Transverse colon (tissue), 4 donors: ENCODE measurements at places on chromosomes 1 and 21. TPM values are rescaled to one million over a fixed set of nuclear protein-coding genes. Genes with fewer than 3 reads are reported as not detected.

The CFHR5 gene
- not detected for total RNA-seq

The LCE3D gene
- total RNA-seq: not detected

The NR1I3 gene
- total RNA-seq: not detected

DNA sequence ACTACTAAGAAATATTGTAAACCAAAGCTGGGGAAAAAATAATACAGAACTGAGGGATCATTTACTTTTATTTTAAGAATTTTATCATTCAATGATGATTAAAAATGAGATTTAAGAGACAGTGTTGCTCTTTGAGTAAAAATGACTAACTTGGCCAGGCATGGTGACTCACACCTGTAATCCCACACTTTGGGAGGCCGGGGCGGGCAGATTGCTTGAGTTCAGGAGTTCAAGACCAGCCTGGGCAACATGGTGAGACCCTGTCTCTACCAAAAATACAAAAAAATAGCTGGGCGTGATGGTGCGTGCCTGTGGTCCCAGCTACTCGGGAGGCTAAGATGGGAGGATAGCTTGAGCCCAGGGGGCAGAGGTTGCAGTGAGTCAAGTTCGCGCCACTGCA, 21.8 kb upstream of the PLEKHO1 start:
- H3K4me3 ChIP-seq: no peak overlapping the region
- no peaks in the 10 kb centered on the region for H3K4me1 ChIP-seq
- no peak for DNase-seq
- H3K27me3 ChIP-seq: no peaks in the 10 kb centered on the region
- no peaks in the 10 kb centered on the region for H3K36me3 ChIP-seq
- H3K27ac ChIP-seq: no peak overlapping the region

DNA sequence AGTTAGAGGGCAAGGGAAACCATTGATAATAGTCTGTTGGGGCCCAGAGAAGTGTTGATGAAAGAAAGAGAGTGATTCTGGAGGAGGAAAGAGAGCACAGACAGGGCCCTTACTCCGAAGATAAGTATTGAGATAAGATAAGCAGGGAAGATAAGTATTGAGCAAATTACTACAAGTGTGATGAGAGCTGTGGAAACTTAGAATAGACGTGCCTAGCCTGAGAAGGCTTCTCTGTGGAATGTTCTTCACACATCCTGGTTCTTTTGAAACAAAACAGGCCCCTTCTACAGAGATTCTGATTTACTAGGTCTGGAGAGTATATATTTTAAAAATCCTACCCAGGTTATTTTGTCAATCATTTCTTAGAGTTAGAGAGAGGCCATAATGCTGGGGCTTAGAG, 26.4 kb downstream of the FNBP1L start:
- H3K27ac ChIP-seq: no peak overlapping the region
- H3K36me3 ChIP-seq: no peaks in the 10 kb centered on the region
- H3K4me3 ChIP-seq: no peak overlapping the region
- no peaks in the 10 kb centered on the region for H3K27me3 ChIP-seq
- DNase-seq: no peak

- DNase-seq: peak; percentile 82
- H3K36me3 ChIP-seq: peaks cover 21% of the 10 kb centered on the region
- H3K4me1 ChIP-seq: peaks cover 54% of the 10 kb centered on the region
- H3K27ac ChIP-seq: peak overlapping the region; percentile 97
- H3K27me3 ChIP-seq: no peaks in the 10 kb centered on the region
Measured at GRCh38 chr1:179881642-179882252, 338 bp upstream of the TOR1AIP1 start.

GRCh38 chr1:73813236-73813635, 384.7 kb downstream of the LRRIQ3 start:
- no peaks in the 10 kb centered on the region for H3K4me1 ChIP-seq
- no peak for DNase-seq
- H3K4me3 ChIP-seq: no peak overlapping the region
- no peaks in the 10 kb centered on the region for H3K27me3 ChIP-seq
- no peak overlapping the region for H3K27ac ChIP-seq

- no peaks in the 10 kb centered on the region for H3K36me3 ChIP-seq
- no peak for DNase-seq
- no peak overlapping the region for H3K4me3 ChIP-seq
- H3K4me1 ChIP-seq: no peaks in the 10 kb centered on the region
- H3K27ac ChIP-seq: no peak overlapping the region
Measured at GRCh38 chr1:158801396-158801795, 20.4 kb upstream of the OR6N2 start.

DNA sequence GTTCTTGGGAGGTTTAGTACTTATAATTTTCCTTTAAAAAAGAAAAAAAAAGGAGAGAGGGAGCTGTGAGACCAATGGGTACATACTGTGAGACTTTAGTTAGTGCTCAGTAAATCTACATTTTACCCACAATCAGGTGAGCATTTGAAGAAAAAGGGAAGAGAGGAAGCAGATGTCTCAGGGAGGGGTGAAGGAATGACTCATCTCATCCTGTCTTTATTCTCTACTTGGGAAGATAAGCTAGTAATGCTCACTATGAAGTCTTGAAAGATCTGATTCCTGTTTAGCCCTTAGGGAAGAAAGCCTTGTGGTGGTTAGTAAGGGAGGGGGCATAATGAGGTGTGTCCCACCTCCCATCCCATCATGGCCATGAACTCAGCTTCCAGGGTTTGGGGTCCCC, 112.6 kb downstream of the PLD5 start:
- H3K27ac ChIP-seq: no peak overlapping the region
- H3K36me3 ChIP-seq: no peaks in the 10 kb centered on the region
- no peaks in the 10 kb centered on the region for H3K27me3 ChIP-seq
- H3K4me3 ChIP-seq: no peak overlapping the region

- peak overlapping the region; percentile 81 for H3K27ac ChIP-seq
- no peaks in the 10 kb centered on the region for H3K4me1 ChIP-seq
- no peaks in the 10 kb centered on the region for H3K36me3 ChIP-seq
- no peak for DNase-seq
- H3K27me3 ChIP-seq: no peaks in the 10 kb centered on the region
Measured at GRCh38 chr21:30232011-30232410, 16.1 kb upstream of the CLDN8 start.

DNA sequence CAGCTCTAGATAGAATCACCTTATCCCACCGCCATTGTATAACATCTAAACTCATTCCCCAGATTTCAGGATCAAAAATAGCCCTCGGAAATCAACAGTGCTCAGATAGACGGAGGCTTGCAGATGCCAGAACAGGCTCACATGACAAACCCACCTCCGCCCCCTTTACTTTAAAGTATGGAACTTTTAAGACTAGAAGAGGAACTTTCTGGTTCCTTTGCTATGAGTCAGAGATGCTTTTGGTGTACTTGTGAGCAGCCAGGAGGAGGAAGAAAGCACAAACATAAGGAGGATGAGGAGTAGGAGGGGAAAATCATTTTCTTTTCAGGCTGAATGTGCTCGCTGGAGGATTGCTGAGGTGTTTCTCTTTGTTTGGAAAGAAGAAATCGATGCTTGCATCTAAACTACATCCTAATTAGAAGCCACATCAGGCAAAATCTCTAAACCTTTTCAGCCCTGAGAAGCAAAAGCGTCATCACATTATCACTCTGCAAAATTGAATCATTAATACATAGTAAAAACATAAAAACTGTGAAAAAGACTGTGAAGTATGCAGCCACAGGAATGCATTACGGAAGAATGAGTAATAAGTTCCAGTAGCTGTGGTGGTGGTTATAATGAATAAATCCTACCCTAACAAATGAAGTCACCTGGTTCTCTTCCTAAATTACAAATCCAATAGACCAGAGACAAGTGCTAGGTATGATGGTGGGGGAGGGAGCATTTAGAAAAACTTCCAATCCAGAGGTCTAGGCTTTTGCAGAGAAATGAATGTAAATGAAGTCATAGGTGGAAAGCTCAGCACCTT, 251.3 kb downstream of the KCNH1 start:
- H3K4me3 ChIP-seq: no peak overlapping the region
- no peak for DNase-seq
- H3K36me3 ChIP-seq: no peaks in the 10 kb centered on the region
- H3K27ac ChIP-seq: no peak overlapping the region
- H3K27me3 ChIP-seq: no peaks in the 10 kb centered on the region

DNA sequence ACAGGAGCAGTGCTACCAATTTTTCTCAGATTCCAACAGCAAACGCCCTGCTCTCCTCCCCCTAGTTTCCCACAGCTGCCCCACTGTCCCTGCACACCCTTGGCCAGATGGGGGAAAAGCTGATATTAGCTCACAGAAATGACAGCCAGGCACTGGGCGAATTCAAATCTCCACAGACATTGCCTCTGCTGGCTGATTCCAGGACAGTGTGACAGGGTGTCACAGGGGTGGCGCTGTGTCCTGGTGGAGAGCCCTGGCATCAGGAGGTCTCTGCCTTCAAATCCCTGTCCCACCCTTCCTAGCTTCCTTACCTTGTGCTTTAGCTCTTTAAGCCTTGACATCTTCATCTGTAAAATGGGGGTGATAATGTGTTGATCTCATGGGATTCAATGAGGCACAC, 10.4 kb downstream of the OLIG1 start:
- H3K36me3 ChIP-seq: no peaks in the 10 kb centered on the region
- H3K4me1 ChIP-seq: no peaks in the 10 kb centered on the region
- no peak for DNase-seq
- H3K27me3 ChIP-seq: peaks cover 26% of the 10 kb centered on the region
- no peak overlapping the region for H3K4me3 ChIP-seq
- no peak overlapping the region for H3K27ac ChIP-seq

DNA sequence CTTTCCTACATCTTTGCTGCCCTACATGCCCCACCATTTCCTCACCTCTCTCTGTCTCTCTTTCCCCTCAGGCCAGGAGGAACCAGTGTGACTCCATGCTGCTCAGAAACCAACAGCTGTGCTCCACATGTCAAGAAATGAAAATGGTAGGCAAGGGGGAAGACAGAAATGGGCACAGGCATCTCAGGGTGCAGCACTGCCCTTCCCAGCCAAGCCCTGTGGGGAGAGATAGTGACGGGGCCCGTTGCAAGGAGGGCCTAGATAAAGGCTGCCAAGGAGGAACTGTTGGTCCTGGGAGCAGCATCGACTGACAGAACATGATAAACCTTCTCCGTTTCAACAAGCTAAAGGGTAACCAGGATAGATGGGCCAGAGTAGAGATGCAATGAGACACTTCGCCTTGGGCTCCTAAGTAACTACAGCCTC, 12.5 kb upstream of the PIGC start:
- H3K27me3 ChIP-seq: no peaks in the 10 kb centered on the region
- DNase-seq: no peak
- H3K4me1 ChIP-seq: no peaks in the 10 kb centered on the region
- H3K36me3 ChIP-seq: no peaks in the 10 kb centered on the region
- H3K27ac ChIP-seq: no peak overlapping the region

GRCh38 chr1:22944346-22945055, 28.2 kb downstream of the LACTBL1 start:
- no peaks in the 10 kb centered on the region for H3K36me3 ChIP-seq
- H3K27ac ChIP-seq: no peak overlapping the region
- no peaks in the 10 kb centered on the region for H3K4me1 ChIP-seq
- H3K4me3 ChIP-seq: no peak overlapping the region
- DNase-seq: no peak
- H3K27me3 ChIP-seq: peaks cover 40% of the 10 kb centered on the region

- no peak overlapping the region for H3K27ac ChIP-seq
- no peak overlapping the region for H3K4me3 ChIP-seq
- no peaks in the 10 kb centered on the region for H3K36me3 ChIP-seq
- no peaks in the 10 kb centered on the region for H3K27me3 ChIP-seq
- H3K4me1 ChIP-seq: no peaks in the 10 kb centered on the region
- DNase-seq: no peak
Measured at GRCh38 chr1:151817353-151817730, 12.1 kb upstream of the LINGO4 start.

DNA sequence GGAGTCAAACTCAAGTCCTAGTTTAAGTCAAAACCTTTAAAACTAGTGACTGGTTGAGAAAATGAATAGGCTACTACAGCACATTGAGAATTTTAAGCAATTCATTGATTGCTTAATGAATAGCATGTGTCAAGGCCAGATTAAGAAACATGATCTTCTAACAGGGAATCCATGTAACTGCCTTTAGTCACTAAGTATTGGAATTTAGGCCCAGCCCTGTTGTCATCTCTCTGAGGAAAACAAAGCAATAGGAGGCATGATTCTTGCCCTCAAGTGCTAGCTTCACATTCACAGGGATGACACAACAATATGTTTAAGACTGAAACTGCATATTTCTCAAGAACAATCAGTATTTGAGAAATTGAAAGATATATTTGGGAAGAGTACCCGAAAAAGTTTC, 70.0 kb upstream of the PTGS2 start:
- no peaks in the 10 kb centered on the region for H3K27me3 ChIP-seq
- H3K4me3 ChIP-seq: no peak overlapping the region
- H3K36me3 ChIP-seq: no peaks in the 10 kb centered on the region
- DNase-seq: no peak

- H3K36me3 ChIP-seq: no peaks in the 10 kb centered on the region
- no peak overlapping the region for H3K4me3 ChIP-seq
- H3K27ac ChIP-seq: no peak overlapping the region
- H3K27me3 ChIP-seq: peaks cover 4% of the 10 kb centered on the region
Measured at GRCh38 chr1:12669529-12670068, 25.7 kb downstream of the AADACL4 start.

DNA sequence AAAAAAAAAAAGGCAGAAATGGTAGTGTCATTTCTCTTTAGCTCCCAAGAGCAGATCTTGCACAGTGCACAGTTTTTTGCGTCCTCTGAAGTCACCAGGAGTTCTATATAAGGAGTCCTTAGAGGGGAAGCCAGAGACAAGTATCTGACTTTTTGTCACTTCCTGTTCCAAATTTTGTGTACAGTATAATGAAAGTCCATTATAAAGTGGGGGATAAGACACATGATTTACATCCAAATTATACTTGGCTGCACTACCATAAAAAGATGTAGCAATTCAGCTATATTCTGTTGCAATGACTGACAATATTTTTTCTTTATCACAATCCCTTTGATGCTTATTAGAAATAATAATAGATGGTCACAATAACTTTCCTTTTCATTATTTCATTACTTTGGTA, 1276.9 kb upstream of the ADGRL2 start:
- H3K4me3 ChIP-seq: no peak overlapping the region
- no peak overlapping the region for H3K27ac ChIP-seq
- no peaks in the 10 kb centered on the region for H3K27me3 ChIP-seq
- H3K4me1 ChIP-seq: no peaks in the 10 kb centered on the region

DNA sequence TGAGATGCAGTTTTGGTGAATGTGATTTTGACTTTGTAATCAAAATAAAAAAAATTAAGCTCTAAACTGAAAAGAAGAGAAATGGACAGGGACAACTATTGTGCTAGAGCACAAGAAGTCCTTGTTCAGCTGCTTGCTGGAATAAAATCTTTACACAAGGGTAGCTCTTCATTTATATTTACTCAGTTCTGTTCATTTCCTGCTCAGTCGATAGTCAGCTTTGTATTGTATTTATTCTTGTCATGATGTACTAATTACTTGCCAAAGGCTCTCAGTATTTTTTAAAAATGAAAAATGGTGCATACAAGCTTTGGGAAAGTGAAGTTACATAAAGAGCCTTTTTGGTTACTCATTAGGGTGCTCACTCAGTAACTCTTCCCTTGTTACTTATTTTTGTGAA, 17.8 kb downstream of the F5 start:
- DNase-seq: no peak
- no peaks in the 10 kb centered on the region for H3K36me3 ChIP-seq
- H3K27ac ChIP-seq: no peak overlapping the region
- H3K4me3 ChIP-seq: no peak overlapping the region
- H3K4me1 ChIP-seq: peaks cover 24% of the 10 kb centered on the region
- no peaks in the 10 kb centered on the region for H3K27me3 ChIP-seq
